ENCODE measurements at places on chromosomes 6 and 20.

DNA sequence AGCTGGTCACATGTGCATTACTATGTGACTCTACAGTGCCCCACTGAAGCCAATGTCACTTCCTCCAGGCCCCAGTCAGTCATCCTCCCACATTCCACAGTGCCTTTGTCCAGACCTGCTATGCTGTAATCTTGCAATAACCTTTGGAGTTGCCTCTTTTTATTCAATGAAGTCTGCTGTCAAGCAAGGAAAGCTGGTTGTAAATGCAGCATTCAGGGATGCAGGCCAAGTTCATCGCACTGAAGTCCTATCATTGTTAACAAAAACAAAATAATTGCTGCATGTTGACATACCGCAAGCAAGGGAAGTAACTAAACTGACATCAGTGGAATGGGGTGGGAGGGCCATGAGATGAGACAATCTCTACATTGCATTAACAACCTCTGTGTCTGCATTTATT lies 131.2 kb upstream of the CDYL start:
- no peak for DNase-seq

GRCh38 chr20:1392443-1392692 lies 486 bp downstream of the FKBP1A start:
- DNase-seq = no peak

GRCh38 chr20:46709055-46709458 lies 392 bp upstream of the SLC2A10 start:
- DNase-seq = no peak

- DNase-seq = no peak
Observed at GRCh38 chr20:40698281-40698680, 9.2 kb upstream of the MAFB start.

DNA sequence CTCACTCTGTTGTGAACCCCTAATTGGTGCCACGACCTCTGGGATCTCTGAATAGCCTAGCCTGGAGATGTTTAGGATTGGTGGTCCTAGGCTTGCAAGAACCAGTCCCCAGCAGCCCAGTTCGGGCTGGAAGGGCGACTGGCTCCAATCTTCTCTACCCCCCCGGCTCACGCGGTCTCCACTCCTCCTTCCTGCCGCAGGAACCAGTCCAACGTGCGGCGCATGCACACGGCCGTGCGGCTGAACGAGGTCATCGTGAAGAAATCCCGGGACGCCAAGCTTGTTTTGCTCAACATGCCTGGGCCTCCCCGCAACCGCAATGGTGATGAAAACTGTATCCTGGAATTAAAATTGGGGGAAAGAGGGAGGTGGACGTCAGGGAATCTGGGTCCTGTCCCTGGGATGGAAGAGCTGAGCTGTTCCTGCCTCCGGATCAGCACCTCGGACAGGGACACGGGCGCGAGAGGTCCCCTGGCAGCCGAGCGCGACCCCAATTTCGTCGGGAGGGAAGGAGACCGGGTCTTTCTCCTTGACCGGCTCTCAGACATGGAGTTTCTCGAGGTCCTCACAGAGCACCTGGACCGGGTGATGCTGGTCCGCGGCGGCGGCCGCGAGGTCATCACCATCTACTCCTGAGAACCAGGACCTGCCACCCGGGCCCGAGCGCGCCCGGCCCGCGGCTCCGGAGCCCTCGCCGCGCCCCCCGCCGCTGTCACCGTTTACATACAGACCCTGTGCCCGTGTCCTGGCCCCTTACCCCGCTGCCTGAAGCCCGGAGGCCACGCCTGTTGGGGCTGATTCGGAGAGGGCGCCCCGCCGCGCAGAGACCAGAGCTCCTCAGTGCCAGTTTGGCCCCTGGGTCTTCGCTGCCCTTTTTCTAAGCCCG lies 28.2 kb downstream of the SLC12A5 start:
- peak; percentile 48 for DNase-seq

GRCh38 chr6:20313960-20314530 lies 87.6 kb upstream of the E2F3 start:
- DNase-seq = no peak

DNA sequence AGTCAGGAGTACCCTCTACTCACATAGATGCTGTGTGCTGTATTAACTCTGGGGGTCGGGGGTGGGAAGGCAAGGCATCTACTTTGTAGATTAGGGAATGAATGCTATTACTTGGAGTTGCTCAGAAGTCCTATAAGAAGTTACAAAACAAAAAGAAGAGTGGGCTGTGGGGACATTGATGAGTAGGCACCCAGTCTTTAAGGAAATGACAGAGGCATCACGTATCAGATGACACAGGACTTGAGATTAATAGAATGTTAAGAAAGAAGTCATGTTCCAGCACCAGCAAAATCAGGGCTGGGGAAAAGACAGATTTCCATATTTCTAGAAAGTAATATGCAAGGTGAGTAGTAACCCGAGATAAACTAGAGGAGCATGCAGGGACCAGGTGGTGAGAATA lies 19.0 kb upstream of the STXBP5 start:
- DNase-seq = no peak

- DNase-seq = peak; percentile 74
Observed at GRCh38 chr20:20860078-20860806, 147.8 kb upstream of the RALGAPA2 start.

DNA sequence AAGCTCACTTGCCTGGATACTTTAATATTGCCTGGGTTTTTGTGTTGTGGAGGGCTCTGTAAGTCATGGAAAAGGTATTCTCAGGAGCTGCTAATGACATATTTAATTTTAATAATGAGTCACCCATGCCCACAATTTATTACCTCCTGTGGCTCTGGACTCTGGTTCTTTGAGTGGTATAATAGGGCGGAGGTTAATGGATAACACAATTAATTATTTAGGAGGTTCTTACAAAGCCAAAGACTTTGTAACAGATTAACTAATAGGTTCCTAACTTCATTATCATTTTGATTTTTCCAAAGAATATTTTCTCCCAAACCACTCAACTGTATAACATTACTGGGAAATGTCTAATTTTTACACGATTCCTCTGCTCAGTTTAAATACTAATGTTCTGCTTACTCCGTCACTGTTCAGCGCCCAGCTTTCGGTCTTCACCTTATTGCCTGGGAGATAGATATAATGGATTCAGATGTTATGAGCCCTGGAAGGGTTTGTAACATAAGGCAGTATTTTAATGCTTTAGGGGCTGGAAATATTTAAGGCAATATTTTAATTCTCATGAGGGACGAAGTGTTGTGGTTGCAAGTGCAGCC lies 29.4 kb downstream of the PHACTR3 start:
- no peak for DNase-seq

GRCh38 chr6:32190054-32190851 lies at the start of gene PBX2:
Gene PBX2 (minus strand): TSS chr6:32190202. CDS start chr6:32189915, 287 bp downstream.
- peak; percentile 94 for DNase-seq

DNA sequence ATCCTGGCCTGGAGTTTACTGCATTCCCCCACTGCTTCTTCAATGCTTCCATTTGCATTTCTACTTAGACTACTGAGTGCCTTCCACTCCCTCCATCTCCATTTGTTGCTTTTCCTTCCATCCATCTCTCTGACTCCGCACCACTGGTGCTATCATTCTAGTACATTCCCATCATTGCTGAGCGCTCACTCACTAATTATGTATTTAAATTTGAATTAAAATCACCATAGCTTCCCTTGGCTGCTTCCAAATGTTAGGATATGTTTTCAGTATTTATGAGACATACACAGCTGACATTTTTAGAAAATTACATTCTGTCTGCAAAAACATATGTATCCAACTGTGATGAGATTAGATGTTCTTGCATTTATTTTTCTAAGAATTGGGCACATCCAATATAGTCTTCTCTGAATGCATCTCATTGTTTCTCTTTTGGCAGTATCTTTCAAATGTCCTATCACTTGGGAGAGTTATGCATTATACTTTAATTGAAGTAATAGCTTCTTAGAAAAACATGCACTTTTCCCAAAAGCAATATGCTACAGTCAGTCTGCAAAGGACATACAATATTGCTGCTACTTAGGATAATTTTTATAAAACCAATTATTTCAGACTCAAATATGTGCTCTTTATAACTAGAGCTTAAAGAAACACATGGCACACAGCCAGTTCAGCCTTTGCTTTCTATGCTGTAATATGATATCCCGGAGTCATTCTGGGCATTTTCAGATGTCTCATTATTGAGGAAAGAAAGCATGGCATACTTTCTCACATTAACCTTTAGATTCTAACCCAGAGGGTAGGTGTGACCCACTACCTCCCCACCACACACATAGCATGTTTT lies 12.1 kb upstream of the COL21A1 start:
- peak; percentile 75 for DNase-seq

GRCh38 chr6:164927288-164928056 lies 381.9 kb downstream of the C6orf118 start:
- DNase-seq = peak; percentile 41

GRCh38 chr6:75393806-75394205 lies 99.8 kb downstream of the FILIP1 start:
- DNase-seq = no peak

DNA sequence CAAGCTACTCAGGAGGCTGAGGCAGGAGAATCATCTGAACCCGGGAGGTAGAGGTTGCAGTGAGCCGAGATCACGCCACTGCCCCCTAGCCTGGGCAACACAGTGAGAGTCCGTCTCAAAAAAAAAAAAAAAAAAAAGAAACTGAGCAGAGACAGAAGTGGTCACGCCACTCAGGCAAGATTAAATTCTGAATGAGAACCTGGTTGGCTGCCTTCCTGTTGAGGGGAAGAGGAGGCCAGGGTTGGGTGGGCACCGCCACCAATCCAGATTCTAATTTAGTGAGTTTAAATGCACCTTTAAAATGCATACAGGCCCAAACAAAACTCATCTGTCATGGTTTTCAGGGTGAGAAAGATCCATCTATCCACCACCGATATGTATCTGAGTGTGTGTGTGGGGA lies 23.7 kb upstream of the CCDC167 start:
- DNase-seq = no peak
